ENCODE measurements at places on chromosomes 6 and 20.

GRCh38 chr6:30828027-30828962 is 56.0 kb upstream of the DDR1 start:
- peak; percentile 85 for DNase-seq

DNA sequence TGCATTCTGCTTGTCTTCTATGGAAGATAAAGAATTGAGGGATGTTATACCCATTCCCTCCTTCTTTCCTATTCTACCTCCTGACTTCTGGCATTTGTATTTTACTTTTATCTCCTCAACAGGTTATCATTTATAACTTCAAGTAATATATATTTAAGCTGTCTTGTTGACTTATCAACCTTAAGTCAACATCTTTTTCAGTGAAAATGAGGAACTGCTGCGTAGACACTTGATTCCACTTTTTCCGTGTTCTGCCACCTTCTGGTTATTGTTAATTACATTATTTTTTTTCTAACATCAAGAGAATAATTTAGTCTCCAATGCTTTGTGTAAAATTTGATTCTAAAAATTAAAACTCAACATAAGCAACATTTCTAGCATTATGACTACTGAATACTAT is 107.5 kb downstream of the PRKN start:
- no peak for DNase-seq

DNA sequence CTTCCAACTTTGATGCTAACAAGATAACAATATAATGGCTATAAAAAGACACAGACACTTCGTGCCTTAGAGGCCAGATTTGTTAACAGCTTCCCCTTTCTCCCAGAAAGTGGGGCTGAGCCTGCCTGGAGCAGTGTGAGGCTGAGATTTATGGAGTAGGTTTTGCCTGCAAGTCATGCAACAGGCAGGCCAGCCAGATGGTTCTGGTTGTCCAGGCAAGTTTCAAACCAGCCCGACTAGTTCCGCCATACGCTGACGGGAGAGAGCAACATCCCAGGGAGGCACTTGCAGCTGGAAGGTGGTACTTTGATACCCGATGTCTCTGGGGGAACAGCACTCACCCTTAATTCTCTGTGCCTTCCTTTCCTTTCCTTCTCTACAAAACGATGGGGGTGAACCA is 81.3 kb upstream of the NAA20 start:
- DNase-seq = no peak

GRCh38 chr6:149031201-149031858 is 284.5 kb downstream of the UST start:
- DNase-seq = no peak

DNA sequence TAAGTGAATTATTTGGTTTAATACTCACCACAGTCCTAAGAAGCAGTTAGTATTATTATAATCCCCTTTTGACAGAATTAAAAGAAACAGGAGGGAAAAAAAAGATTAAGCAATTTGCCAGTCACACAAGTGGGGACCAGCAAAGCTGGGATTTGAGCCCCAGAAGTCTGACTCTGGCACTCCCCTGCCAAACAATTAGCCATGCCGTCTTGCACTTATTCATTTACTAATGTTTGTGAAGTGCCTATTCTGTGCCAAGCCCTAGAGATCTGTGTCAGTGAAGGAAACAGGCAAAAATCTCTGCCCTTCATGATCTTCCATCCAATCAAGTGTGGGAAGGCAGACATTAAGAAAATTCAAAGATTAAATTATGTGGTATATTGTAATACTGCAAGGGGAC is 126.0 kb upstream of the TOP1 start:
- DNase-seq = peak; percentile 44

- DNase-seq = no peak
Measured at GRCh38 chr20:646107-646867, 6.7 kb downstream of the SRXN1 start.

- no peak for DNase-seq
Measured at GRCh38 chr6:107045826-107046675, 18.1 kb downstream of the MTRES1 start.

DNA sequence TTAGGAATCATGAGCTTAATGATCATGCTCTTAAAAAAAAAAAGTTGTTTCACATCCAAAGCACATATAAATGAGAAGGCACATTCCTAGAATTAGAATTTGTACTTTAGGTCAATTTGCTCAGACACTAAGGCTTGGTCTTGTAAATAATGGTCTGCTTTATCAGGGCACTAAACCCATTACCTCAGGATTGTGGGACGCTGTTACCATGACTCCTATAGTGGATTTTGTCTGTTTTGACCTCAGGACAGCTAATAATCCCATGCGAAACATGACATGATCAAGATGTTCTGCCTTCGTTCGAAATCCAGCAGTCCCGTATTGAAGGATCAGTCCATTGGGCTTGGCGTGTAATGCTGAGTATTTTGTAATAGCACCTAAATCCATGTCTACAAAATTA is 2.4 kb downstream of the PGM3 start:
- no peak for DNase-seq

GRCh38 chr6:6750594-6751265 is 162.2 kb downstream of the LY86 start:
- DNase-seq = no peak

GRCh38 chr6:77466451-77467437 is 3.5 kb upstream of the HTR1B start:
- DNase-seq = no peak

GRCh38 chr20:11677836-11678235 is 239.9 kb upstream of the BTBD3 start:
- DNase-seq = no peak

DNA sequence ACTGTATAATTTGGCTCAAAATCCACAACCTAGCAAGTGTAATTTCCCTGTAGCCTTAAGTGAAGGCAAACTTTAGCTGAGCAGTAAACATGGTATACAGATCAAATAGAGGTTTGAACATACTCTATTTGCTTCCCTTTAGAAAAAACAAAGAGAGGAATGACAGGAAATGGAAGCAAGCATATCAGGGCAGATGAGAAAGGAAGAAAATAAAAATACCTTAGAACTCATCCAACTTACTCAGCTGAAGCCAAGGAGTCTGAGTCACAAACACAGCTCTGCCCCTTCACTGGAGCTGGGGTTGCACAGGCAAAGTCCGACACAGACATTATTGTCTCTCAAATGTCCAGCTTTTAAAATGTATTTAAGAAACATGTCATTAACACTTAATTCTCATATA is 379.9 kb upstream of the IRAK1BP1 start:
- DNase-seq = no peak

DNA sequence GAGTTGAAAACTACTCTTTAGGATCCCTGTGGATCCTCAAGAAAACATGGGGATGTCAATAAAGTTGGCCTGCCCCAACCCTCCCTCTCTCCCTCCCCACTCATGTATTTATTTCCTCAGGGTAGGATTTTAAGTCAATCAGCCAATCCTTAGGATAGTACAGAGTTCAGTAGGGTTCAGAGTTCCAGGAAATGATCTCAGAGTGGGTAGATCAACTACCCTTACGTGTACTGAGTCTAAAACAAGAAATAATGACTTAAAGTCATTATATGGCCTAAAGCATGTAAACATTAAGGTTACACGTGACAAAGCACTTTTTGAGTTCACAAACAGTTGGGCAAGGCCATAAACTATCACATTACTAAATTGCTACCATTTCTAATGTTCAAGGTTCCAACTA is 47.2 kb upstream of the REV3L start:
- no peak for DNase-seq

GRCh38 chr6:168690271-168690670 is 249.3 kb downstream of the SMOC2 start:
- DNase-seq = no peak

GRCh38 chr6:45813943-45814342 is 201.7 kb downstream of the CLIC5 start:
- no peak for DNase-seq

- DNase-seq = no peak
Measured at GRCh38 chr6:128504003-128504654, 16.3 kb downstream of the PTPRK start.

- DNase-seq = no peak
Measured at GRCh38 chr6:131136021-131136786, 937 bp downstream of the AKAP7 start.

GRCh38 chr6:12417191-12417590 is 127.0 kb downstream of the EDN1 start:
- DNase-seq = no peak

DNA sequence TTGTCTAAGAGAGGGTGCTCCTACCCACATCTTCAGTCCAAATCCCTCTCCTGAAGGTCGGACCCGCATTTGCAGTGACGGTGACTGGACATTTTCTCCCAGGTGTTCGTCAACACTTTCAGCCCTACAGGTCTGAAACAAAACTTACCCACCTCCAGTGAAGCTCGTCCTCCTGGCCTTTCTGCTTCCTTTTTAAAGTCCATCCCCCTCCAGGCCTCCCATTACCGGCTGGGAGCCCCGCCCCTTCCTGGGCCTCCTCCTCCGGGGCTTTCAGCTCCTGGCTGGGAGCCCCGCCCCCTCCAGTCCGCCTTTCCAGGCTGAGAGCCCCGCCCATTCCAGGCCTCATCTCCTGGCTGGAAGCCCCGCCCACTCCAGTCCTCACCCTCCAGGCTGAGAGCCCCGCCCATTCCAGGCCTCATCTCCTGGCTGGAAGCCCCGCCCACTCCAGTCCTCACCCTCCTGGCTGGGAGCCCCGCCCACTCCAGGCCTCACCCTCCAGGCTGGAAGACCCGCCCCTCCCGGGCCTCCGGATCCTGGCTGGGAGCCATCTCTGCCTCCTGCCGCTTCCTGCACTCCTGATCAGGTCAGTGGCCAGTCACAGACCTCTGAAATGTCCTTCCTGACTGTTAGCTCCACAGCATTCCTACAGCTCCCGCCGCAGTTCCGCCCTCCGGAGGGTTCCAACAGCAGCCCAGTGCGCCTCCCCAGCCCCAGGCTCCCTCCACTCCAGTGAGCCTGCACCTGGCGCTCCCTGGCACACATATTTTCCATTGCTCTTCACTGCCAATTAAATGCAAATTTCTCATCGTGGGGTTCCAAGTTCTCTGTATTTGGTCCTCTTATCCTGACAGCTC is 98.5 kb downstream of the LY86 start:
- DNase-seq = peak; percentile 93

GRCh38 chr20:38674765-38675133 is 49.5 kb upstream of the SLC32A1 start:
- no peak for DNase-seq

- no peak for DNase-seq
Measured at GRCh38 chr6:7904654-7905319, 5.8 kb downstream of the TXNDC5 start.

- DNase-seq = no peak
Measured at GRCh38 chr6:5981126-5982026, 25.3 kb downstream of the NRN1 start.

DNA sequence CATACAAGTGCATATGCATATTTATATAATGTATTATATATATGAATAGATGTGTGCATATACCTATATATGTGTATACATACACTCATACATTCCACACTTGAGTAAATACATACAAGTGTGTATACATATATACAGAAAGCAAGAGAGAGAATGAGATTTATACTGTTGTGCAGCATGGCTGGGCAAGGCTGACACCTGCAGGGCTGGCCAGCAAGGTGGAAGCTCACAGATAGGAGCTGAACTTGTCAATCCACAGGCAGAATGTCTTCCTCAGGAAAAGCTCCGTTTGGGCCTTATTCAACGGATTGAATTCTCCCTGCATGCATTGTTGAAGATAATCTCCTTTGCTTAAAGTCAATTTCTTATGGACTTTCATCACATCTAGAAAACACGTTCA is 256.7 kb downstream of the ZNF217 start:
- no peak for DNase-seq

GRCh38 chr6:98054453-98054852 is 771.4 kb upstream of the MMS22L start:
- DNase-seq = no peak

DNA sequence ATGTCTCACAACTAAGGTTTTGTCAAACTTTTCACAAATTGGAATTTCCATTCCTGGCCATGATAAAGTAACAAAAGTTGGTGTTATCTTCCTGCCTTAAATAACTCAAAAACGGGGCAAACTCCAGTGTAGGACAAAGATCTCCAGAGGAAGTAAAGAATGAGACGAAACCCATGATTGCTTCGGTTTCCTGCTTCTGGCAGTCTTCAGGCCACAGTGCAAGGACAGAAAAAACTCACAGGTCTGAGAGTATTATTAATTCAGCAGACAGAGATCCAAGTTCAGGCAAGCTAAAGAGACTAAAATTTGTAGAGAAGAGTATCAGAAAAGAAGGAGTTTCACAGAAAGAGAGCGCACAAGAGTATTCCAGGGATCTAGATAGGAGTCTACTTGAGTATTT is 64.8 kb upstream of the RCAN2 start:
- DNase-seq = no peak

GRCh38 chr6:126030045-126030444 is 43.7 kb downstream of the TRMT11 start:
- no peak for DNase-seq

DNA sequence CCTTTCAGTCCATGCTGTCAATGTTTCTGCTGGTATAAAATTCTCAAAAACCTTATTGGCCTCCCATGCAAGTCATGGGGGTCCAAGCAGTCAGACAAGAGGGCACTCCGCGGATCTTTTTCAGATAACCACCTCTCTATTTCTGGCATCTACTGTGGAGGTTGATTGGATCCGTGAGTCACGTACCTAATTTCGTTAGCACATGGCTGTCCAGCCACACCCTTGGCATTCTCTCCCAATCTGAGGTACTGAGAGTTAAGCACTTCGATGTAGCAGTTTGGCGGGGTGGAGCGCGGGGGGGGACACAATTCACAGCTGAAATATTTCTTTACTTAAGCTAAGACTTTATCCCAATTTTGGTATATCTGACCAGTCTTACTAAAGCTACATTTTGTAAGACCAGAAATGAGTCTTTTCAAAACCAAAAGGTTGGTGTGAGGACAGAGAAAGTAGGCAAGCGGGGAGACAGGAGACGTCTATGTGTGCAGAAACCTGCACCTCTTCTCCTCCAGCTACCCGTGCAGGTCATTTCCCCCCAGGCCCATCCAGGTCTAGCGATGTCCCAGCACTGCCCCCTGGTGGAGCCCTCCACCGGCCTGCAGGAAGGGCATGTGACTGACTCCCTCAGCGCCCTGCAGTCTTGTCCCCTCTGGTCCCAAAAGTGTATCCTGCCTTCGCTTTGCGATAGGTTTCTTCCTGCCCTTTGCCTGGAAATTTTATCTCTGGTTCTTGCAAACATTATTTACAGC is 113.1 kb downstream of the ADAT2 start:
- peak; percentile 41 for DNase-seq

DNA sequence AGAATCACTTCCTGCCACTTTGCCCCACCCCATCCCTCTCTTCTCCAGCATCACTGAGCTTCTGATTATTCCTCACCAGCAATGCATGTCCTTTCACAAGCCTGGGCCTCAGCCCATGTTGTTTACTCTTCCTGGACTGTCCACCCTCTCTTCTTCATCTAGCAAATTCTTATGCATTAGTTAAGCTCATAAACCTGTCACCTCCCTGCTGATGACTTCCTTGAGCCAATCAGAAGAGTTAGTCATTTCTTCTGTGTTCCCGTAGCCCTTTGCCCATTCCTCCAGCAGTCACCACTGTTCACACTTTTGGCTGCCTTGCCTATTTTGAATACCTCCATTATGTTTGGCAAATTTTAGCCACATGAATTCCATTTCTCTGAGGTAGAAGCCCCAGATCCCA is 4.1 kb upstream of the CRYBG1 start:
- DNase-seq = no peak
